Bronchial epithelial cell (primary cell): ENCODE measurements at places on chromosomes 11 and 22.

GRCh38 chr22:45169591-45170466, 6.1 kb downstream of the NUP50 start:
- no peak for DNase-seq

GRCh38 chr11:10857459-10857708, 469 bp downstream of the ZBED5 start:
- no peak for DNase-seq

DNA sequence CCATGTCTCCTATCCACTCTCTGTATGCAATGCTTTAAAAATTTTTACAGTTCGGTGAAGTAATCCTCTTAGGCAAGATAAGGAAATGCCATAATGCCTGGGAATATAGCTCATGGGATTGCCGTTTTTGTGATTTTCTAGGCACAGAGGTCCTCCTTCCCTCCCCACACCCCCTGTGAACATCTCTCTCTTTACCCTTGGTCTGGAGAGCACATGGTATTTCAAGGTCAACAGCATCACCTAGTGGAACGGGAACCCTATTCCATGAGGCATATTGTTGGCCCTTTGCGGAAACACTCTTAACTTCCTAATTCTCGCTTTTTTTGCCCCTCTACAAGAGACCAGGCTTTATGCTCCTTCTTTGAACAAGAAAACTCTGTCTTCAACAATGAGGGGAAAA, 8.8 kb downstream of the NXPE4 start:
- no peak for DNase-seq

- DNase-seq, result no peak
Observed at GRCh38 chr11:121372671-121373429, 79.3 kb upstream of the SORL1 start.

- no peak for DNase-seq
Observed at GRCh38 chr11:47394322-47395222, 13.8 kb upstream of the SLC39A13 start.

DNA sequence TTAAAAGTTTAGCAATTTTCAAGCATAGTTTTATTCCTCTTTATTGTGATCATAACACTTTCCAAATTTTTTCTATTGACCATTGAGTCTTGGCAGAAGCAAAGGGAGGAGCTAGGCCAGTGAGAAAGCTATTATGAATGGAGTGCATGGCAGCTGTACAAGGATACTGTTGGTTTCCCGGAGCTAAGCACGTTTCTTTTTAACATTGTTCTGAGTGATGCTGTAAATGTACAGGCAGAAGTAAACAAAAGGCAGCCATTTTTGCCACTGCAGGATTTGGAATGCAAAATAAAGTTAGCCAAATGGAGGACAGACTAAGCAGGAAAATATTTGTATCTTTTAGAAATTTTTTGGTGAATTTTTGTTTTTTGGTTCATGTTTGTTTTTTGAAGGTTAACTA, 16.2 kb downstream of the CBL start:
- DNase-seq, result no peak

DNA sequence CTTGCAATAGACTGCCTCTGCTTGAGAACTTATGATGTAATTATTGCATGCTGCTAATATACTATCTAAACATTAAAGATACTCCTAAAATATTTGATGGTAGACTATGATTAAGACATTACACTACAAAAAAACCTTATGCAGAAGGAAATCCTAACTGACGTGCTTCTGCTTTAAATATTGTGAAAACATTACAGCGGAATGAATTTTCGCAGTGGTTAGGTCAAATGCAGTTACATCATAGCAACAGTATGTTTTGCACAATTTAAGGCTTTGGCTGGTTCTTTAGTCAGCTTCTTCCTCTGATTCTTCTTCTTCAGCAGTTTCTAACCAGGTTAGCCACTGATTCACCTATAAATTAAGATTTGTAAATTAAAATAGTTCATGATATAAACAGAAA, 11.2 kb downstream of the EIF4G2 start:
- DNase-seq, result no peak

- DNase-seq, result peak; percentile 50
Observed at GRCh38 chr11:77672264-77672663, 34.7 kb upstream of the CLNS1A start.

DNA sequence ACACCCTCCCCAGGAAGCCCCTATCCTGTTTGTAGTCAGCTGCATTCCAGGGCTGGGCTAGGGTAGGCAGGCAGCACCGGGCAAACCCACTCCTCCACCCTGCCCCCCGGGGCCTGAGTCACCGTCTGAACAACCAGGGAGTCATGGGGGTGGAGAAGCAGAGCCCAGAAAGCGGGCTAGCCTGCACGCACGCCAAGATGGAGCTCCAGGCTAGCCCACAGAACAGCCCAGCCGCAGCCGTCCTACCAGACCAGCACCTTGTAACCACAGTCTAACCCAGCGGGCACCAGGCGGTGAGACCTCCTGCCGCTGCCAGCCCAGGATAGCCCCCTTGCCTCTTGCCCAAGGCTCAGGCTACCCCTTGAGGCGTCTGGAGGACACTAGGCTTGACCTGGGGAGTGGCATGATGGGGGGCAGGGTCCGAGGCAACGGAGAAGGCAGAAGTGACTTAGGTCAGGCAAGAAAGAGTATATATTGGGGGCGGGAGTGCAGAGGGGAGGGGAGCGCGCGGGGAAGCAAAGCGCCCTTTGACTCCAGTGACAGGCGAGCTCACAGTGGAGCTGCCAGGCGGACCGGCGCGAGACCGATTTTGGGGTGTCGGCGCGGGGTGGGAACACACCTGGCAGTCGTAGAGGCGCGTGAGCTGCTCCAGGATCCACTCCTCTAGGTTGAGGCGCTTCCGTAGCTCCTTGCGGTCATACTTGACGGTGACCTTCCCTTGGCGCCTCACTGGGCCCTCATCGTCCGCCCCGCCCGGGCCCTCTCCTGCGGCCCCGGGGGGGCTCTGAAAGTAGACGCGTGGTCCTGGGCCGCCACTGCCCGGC, 734 bp downstream of the PPP1R14B start:
- DNase-seq, result peak; percentile 93

DNA sequence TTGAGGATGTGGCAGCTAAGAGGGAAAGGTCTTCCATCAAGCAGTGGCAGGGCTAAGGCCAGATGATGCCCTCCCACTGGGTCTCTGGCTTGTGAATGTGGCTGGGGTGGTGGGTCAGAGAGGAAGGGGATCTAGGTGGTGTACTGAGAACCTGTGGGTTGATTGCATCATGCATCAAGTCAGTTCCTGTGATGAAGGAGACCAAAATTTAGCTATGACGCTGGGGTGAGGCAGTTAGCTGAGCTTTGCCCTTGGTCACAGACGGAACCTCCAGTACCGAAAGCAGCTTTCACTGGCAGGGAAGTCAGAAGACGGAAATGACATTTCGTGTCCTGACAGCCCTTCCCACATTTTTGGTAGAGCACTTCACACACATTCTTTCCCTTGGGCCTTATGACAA, 20.7 kb downstream of the ATG16L2 start:
- no peak for DNase-seq

GRCh38 chr11:17014321-17014832, at the start of gene PLEKHA7:
Gene PLEKHA7 (minus strand): TSS chr11:17014414. CDS start chr11:17014401, 13 bp downstream.
- DNase-seq, result no peak

- DNase-seq, result no peak
Observed at GRCh38 chr11:63869683-63870082, 30.8 kb downstream of the MARK2 start.

DNA sequence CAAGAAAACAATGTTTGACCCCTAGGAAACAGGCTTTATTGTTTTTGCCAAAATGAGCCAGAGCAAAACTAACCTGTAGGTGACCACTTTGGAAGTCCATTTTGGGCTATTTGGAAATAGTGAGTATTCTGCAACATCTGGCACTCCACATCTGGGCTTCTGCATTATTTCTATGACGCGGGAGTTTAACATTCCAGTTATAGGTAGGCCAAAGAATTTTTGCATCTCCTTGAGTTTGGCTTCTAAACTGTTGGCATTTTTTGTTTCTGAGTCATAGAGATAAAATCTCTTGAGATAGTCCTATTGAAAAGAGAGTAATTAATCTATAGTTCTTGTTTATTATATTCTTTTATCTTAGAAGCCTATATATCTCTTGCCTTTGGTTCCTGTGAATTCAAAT, 2.9 kb downstream of the MMP7 start:
- DNase-seq, result no peak

DNA sequence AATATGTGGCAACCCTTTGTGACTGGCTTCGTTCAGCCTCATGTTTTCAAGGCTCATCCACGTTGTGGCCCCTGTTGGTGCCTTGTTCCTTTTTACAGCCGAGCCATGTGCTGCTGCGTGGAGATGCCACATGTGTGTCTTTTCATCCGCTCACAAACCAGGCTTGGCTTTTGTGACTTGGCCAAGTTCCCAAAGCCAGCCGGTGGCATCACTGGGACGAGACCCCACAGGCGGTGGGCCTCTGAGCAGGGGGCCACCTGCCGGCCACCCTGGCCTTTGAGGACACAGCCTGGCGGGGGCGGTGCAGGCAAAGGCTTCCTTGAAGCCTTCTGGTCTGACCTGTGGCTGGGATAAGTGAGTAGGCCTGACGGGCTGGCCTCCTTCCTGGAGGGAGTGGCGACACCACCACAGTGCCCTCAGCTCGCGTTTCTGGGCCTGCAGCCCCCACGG, 10.5 kb downstream of the GRK2 start:
- DNase-seq, result no peak

DNA sequence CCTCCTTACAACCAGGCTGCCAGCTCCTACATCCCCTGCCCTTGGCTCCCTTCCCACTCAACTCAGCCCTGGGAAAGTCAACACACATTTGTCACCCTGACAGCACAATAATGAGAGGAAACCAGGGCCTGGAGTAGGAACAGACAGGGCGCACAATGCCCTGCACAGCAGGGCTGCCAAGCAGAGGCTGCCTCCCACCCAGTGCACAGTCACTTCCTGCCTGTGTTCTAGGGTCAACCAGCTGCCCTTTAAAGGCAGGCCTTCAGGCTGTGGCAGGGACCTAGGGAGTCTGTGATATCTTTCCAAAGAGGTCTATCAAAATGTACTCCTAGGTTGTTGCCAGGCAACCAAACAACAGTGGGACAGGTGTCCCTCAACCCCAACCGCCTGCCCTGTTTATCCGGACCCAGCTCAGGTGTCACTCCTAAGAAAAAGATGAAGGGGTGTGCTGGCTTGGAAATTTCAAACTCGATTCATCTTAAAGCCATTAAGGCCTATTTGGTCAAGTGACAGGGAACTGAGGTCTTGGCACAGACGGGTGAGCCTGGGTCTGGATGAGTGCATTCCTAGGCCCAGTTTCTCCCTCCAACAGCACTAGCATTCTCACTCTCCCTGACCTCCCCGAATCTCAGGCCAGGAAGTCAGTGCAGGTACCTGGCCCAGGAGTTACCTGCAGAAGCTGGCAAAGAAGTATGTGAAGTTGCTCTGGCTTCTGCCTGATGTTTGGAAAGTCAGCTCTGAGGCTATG, 110.3 kb upstream of the PITPNB start:
- DNase-seq, result peak; percentile 22

DNA sequence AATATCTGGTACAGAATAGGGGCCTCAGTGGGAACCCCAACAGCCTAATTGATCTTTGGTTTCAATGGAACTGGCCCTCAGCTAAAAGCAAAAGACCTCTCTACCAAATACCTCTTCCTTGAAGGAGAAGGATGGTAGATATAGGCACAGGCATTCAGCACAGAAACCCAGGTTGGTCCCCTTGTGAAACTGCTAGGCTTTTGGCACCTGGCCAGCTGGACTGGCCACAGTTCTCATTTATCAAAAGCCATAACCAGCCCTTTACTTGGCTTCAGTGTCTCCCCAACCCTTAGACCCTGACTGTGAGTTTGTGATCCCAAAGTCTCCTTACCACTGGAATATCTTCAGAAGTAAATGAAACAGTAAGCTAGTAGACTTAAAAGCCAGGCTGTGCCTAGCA, 152.9 kb downstream of the TENM4 start:
- no peak for DNase-seq

DNA sequence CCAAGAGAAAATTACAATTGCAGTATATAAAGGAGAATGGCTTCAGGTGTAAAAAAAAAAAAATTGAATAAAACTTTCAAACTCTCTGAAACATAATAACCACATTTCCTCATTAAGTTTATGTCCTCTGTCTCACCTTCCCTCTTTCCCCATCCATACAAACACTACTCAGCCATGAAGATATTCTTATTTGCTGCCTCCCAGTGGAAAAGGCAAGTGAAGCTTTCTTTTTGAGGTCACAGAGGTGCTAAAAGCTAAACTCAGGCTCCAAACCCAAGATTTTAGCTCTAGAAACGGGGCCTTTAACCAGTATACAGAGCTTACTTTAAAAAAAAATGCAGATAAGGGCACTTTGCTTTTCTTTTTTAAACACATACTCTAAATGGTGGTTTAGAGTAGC, 1568.5 kb downstream of the FAM181B start:
- DNase-seq, result peak; percentile 1

DNA sequence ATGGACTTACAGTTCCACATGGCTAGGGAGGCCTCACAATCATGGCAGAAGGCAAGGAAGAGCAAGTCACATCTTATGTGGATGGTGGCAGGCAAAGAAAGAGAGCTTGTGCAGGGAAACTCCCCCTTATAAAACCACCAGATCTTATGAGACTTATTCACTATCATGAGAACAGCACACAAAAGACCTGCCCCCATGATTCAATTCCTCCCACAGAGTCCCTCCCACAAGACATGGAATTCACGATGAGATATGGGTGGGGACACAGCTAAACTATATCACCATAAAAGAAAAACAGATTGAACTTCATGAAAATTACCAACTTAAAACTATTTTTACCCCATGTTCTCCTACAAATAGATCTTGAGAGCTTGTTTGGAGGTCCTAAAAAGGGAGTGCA, 19.6 kb downstream of the ENTHD1 start:
- DNase-seq, result no peak

DNA sequence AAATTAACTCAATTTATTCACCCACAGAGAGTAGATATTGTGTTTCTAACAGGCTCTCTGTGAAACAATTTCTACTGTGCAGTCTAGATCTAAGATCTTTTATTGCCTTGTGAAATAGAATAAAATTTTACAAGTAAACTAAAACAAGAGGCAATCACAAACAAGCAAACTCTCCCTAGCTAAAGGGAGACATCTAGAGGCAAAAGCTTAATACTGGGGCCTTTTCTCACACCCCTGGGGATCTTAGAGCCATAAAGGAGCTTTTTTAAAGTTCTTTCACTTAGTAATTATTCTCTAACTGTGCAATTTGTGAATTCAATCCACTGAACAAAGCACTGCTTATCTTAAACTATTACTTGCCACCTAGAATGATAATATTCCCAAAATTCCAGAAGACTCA, 19.7 kb downstream of the ALG9 start:
- DNase-seq, result peak; percentile 11

DNA sequence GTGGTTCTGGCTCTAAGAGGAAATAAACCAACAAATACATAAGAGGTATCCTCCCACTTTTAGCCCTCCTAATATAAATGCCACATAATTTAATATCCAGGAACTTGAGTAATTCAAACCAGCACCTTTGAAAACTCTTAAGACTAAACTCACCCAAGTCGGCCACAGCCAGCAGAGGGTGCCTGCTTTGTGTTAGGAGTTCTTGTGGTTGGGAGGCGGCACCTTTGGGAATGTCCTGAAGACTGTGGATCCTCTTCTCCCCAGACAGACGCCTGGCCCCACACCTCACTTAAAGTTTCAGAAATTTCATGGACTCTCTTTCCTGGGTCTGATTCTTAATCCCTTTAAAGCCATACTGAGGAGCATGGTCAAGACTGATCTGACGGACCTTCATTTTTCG, 169.0 kb downstream of the TBC1D22A start:
- DNase-seq, result peak; percentile 35
